ENCODE measurements at places on chromosomes 1 and 21.
A peak's percentile ranks its signal among the peaks of the same experiment; 100 is the strongest.

GRCh38 chr1:206144605-206145004 is 27.4 kb upstream of the AVPR1B start:
- no peak for DNase-seq

DNA sequence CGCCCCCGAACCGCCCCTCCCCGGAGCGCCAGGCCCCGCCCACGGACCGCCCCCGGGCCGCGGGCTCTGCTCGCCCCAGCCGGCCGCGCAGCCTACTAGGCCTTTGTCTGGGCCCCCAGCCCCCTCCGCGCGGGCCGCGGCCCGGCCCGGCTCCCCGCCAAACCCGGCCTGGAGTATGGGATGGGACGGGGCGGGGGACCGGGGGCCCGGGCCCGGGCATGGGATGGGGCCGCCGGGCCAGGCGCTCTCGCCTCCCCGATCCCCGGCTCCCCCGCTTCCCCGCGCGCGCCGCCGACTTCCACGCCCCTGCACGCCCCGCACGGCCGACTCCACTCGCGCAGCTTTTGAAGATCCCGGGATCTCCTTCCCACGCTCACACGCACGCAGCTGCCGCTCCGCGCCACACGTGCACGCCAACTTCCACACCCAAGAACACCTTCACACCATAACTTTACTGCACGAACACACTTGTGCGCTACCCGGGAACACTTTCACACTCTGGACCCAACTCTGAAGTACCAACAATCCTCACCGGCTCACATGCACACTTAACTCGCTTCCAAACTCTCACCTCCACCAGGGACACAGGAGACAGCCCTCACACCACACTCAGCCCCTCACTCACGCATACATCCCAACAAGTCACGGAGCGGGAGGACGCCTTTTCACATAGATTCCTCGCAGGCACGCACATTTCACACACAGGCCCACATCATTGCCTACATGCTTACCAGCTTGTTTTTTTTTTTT is 437 bp upstream of the HSPG2 start:
- DNase-seq: peak; percentile 58

DNA sequence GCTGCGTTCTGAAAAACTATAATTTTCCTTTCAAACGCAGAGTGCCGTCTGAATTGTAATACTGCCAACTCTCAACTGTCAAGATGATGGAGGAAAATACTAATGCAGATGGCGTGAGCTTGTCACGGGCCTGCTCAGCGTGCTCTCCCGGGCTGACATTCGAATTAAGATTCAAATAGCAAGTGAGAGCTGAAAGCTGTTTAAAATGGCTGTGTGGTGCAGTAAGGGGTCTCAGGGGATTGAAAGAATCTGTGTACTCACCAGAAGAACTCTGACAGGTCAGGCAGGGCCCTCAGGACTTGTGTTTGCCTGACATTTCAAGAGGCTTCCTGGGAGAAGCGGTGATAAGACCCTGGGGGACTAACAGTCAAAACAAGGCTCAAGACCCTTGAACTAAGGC is 33.1 kb downstream of the ZMYND12 start:
- no peak for DNase-seq

DNA sequence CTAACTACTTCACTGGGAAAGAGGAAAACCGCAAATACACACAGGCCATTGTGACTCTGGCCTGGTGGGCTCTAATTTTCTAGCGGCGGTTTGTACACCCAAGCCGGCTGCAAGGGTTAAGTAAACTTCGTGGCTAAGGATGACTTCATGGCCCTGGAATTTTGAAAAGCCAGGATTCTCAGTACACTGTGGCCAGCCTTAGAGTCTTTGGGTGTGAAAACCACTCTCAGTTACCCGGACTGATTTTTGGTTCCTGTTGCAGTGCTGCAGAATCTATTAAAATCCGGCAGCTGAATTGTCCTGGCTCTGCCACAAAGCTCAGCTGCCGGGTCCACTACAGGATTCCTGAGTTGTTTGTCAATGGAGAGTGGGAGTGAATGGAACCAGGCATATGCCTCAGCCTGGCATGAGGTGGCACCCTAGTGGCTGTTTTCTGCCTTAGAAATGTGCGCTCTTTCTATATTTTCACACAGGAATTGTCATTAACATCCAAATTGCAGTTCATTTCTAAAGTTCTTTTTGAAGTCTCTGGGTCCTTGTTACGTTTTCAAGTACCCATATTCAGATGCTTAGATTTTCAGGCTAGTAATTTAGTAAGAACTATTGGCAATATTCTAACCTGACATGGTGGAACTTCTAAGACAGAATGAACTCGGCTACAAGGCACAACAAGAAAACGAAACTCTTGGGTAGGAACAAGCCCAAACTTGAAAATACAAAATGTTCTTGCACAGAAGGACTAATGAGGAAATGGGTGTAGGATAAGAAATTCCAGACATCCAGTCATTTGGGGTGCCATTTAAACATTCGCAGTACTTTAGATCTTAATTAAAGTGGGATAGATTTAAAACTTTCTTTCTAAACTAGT is 255.9 kb downstream of the NFIA start:
- DNase-seq: no peak

- no peak for DNase-seq
Observed at GRCh38 chr1:95974586-95974985, 740.6 kb downstream of the RWDD3 start.
